ENCODE measurements at places on chromosomes 12 and 14. TPM values are rescaled to one million over a fixed set of nuclear protein-coding genes. Genes with fewer than 3 reads are reported as not detected.

GRCh38 chr12:117844114-117844830 lies 124.5 kb downstream of the KSR2 start:
- no peak for DNase-seq

Gene PPP1R1A
- total RNA-seq = 116 TPM

- no peak for DNase-seq
Measured at GRCh38 chr12:125533434-125534029, 468.3 kb downstream of the AACS start.

GRCh38 chr14:94354638-94355185 lies 31.6 kb upstream of the SERPINA6 start:
- no peak for DNase-seq

All from right lobe of liver (tissue), 6 donors.